Uterus (tissue), 4 donors: ENCODE measurements at places on chromosomes 2 and 18.

GRCh38 chr2:224630659-224631550, 45.7 kb upstream of the CUL3 start:
- no peaks in the 10 kb centered on the region for H3K4me1 ChIP-seq
- H3K36me3 ChIP-seq: no peaks in the 10 kb centered on the region
- no peaks in the 10 kb centered on the region for H3K27me3 ChIP-seq
- no peak for DNase-seq

DNA sequence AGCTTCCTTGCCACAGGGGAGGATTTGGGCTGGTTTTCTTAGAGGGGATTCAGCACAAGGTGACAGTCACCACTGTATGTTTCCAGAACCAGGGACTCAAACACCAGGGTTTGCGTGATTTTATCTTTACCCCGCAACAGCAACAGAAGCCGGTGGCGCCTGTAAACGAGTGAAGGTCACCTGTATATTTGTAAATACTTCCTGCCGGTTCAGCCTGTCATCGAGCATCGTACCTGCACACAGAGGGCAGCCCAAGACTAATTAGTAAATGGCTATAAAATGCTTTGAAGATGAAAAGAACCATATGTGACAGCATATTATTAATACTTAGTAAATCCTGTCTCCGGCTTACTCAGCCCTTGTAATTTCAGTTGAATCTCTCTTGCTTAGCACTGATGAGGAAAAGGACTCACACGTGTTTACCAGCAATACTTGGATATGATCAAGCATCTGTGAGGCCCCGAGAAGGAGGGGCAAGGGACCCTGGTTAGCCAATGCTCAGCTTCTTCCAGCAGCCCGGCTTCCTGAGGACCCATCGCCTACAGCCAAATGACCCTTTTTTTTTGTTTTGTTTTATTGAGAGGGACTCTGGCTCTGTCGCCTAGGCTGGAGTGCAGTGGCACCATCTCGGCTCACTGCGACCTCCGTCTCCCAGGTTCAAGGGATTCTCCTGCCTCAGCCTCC, 51.3 kb upstream of the FOSL2 start:
- peak overlapping the region; percentile 75 for H3K27ac ChIP-seq
- H3K27me3 ChIP-seq: no peaks in the 10 kb centered on the region
- H3K4me3 ChIP-seq: no peak overlapping the region
- H3K4me1 ChIP-seq: no peaks in the 10 kb centered on the region
- no peak for DNase-seq

- no peak overlapping the region for H3K4me3 ChIP-seq
- no peak overlapping the region for H3K27ac ChIP-seq
- no peaks in the 10 kb centered on the region for H3K36me3 ChIP-seq
- H3K4me1 ChIP-seq: no peaks in the 10 kb centered on the region
- no peak for DNase-seq
- H3K27me3 ChIP-seq: no peaks in the 10 kb centered on the region
These were observed 35.1 kb upstream of the MPP4 start for GRCh38 chr2:201733544-201733943.

- H3K4me3 ChIP-seq: no peak overlapping the region
- DNase-seq: no peak
- no peak overlapping the region for H3K27ac ChIP-seq
- no peaks in the 10 kb centered on the region for H3K4me1 ChIP-seq
- no peaks in the 10 kb centered on the region for H3K27me3 ChIP-seq
These were observed 88.9 kb downstream of the MYL12B start for GRCh38 chr18:3350566-3351527.
